D341Med (cell line): ENCODE measurements at places on chromosomes 16 and 17.

DNA sequence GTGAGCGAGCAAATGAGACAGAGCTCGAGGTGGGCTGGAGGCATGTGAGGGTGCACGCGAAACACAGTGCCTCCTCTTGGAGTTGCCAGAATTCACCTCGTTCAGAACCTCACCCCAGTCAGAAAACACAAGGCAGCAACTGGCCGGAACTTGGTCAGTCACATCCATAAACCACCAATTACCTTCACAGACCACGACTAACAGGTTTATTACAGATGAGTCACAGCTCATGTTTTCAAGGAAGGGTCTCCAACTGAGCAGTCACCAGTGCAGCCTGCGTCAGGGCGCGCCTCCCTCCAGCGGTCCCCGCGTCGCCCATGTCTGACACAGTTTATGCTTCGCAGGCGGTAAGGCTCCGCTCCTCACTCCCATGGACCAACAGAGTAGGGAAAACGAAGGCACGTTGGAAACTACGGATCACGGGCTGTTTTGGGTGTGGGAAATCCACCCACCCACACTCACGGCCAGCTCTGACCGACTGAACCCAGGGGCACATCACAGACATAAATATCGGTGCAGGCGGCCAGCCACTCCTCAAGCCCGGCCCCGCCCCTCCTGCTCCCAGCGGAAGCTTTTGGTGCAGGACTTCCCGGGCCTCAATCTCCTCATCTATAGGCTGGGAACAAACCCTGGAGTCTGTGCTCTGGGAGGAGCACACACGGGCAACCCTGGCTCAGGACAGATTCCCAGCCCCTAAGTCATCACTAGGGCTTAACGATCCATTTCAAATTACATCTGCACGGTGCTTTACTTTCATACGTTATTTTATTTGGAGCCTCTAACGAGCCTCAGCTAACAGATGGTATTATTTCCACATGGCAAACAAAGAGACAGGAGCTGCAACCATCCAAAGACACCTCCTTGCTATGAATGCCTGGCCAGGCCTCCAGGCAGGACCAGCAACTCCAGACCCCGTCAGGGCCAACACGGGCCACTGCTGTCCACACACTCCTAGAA is 126.3 kb downstream of the ZNF778 start:
- no peak for DNase-seq

- DNase-seq = peak; percentile 60
Measured at GRCh38 chr17:36657763-36658490, 56.5 kb downstream of the MRM1 start.

- no peak for DNase-seq
Measured at GRCh38 chr16:24853830-24854229, 8.1 kb downstream of the SLC5A11 start.

DNA sequence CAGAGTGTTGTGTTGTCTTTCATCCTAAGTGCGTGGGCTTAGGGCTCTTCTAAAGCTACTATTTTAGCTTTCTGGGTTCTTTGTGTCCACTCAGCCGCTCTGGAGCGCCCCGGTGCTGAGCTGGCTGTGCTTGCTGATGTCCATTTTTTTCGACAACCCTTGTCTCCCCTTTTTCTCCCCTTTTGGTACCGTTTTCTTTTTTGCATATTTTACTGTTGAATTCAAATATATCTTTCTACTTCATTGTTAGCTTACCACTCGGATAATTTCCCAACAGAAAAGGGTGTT is 1.2 kb downstream of the SRRM2 start:
- no peak for DNase-seq

GRCh38 chr16:87465306-87465705 is 27.5 kb downstream of the ZCCHC14 start:
- no peak for DNase-seq

DNA sequence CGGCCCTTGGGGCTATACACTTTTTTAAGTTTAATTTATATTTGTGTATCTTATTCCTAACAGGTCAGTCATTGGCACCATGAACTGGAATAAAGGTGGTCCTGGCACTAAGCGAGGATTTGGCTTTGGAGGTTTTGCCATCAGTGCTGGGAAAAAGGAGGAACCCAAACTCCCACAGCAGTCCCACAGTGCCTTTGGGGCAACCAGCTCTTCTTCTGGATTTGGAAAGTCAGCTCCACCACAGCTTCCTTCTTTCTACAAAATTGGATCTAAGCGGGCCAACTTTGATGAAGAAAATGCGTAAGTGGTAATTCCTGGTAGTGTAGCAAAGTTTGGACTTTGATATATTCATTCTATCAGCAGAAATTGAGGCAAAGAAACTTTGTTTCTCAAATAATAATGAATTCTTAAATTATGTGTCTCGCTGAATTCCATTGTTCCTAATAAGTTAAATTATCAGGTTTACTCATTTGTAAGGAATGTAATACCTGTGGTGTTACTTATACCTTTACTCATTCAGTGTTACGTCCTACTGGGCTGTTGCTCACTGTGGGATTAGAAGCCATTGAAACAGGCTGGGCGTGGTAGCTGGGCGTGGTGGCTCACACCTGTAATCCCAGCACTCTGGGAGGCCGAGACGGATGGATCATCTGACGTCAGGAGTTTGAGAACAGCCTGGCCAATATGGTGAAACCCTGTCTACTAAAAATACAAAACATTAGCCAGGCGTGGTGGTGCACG is 13.2 kb downstream of the DDX42 start:
- DNase-seq = no peak

- DNase-seq = no peak
Measured at GRCh38 chr16:26016989-26017388, 325.2 kb downstream of the HS3ST4 start.

DNA sequence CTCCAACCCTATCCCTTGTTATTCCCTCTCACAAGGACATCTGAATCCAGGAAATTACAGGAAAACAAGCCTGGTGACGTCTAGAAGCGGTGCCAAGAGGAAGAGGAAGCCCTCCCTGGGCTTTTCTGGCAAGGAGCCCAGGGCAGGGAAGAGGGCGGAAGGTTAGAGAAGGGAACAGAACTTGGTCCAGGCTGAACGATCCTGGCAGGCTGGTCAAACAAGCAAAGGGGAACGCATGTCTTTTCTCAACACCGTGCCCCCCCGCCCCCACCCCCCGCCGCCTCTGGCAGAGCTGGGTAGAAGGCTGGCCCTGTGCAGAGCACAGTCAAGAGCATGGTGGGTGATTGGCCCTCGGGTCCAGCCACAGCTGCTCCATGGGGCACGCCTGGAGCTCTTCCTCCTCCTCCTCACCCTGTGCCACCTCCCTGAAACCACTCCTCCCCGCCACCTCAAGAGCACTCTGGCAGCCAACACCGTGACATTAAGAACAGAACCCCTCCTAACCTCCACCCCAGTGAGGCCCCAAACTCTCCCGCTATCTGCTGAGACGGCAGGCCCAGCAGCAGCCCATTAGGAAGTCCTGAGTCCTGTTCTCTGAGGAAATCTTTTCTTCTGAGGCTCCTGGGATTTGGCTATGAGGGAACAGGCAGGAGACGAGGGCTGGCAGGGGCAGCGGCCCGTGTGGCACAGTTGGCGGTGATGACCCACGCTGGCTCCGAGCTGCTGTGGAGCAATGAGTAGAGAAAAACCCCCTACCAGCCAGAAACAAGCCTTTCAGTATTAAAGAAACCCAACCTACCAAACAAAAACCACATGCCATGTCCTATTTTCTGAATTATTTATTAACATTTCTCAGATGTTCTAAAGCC is 7.3 kb downstream of the C16orf86 start:
- DNase-seq = peak; percentile 25

DNA sequence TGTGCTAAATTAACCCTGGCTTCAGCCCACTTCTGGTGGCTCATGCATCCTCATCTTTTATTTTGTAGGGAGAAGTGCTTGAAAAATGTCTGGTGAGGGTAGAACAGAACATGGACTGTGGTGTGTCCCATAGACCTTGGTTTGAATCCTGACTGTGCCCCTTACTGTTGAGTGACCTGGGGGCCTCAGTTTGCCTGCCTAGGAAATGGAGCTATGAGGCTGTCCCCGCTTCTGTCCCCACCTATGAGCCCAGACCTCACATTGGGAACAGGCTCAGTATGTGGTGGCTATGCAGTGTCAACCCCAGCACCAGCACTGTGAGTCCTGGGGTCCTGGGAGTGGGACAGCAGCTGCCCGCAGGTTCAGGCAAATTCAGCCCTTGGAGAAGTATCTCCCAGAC is 186.3 kb upstream of the GSE1 start:
- no peak for DNase-seq

DNA sequence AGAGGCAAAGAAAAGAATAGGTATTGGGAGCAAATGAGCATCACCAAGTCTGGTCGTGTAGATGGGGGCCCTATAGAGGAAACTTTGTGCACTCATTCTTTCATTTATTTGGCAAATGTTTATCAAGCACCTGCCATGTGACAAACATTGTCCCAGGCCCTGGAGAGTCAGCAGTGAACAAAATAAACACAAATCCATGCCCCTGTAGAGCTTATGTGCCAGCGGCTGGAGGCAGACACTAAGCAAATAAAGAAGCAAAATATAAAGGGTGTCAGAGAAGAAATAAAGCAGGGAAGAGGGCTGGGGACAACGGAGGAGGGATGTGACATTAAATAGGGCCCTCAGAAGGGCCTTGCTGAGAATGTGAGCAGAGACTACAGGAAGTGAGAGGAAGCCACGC is 45.5 kb downstream of the KATNIP start:
- DNase-seq = no peak

- no peak for DNase-seq
Measured at GRCh38 chr17:49715717-49716279, 8.0 kb upstream of the SLC35B1 start.

- peak; percentile 70 for DNase-seq
Measured at GRCh38 chr17:3888343-3889171, 4.3 kb downstream of the CAMKK1 start.

- DNase-seq = no peak
Measured at GRCh38 chr17:80892019-80892855, 99.4 kb upstream of the CHMP6 start.

- no peak for DNase-seq
Measured at GRCh38 chr17:75642182-75642783, 9.0 kb downstream of the SMIM5 start.

DNA sequence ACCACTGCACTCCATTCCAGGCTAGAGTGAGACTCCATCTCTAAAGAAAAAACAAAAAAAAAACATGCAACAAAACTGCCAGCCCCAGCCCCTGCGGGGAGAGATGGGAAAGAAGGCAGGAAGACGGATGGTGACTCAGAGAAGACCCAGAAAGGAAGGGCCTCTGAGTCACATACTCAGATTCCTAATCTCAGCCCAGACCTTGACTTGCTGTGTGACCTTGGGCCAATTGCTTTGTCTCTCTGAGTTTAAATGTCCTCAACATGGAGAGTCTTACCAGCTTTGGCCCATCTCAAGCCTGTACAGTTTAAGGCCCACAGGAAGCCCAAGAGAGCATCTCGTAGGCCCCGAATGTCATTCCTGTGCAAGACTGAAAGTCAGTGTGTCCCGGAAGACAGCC is 86.5 kb upstream of the LHX1 start:
- no peak for DNase-seq

GRCh38 chr16:53678756-53679343 is 24.8 kb downstream of the RPGRIP1L start:
- no peak for DNase-seq

DNA sequence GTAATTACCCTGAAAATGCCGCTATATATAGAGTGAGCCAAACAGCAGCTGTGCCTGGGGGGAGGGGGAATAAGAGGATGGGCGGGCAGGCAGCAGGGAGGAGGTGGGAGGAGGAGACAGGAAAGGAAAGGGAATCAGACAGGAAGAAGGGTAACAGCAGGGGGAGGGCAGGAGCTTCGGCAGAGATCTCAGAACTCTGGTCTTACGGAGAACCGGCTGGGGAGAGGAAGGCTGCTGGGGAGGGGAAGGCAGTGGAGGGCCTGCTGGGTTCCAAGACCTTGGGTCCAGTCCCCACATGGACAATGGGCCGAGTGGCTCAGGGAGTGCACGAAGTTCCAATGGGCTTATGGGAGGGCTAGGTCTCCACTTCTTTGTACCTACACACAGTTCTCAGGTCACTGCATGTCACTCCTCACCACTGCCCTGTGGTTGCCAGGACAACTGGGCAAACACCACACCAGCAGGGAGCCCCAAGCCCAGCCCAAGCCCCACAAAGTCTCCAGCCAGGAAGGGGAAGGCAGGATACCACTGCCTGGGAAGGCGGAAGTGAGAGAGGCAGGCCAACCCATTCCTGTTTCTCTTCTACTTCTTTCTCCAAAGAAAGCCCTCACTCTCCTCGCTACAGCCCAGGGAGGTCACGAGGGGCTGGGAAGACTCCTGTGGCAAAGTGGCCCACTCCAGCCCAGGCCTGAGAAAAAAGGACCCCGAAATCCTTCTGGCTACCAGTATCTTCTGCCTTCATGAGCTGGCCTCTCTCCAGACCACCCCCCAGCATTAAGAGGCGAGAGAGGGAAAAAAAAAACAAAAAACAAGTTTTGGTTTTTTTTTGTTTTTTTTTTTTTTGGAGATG is 25.3 kb downstream of the G6PC3 start:
- DNase-seq = peak; percentile 94
